Activated T-helper 1 cell treated with Interleukin-2 at 50 U/mL for 16 hours (primary cell): ENCODE measurements at places on chromosomes 5 and 9.
A peak's percentile ranks its signal among the peaks of the same experiment; 100 is the strongest.

- no peak for DNase-seq
Observed at GRCh38 chr5:68456756-68457217, 241.2 kb downstream of the PIK3R1 start.

DNA sequence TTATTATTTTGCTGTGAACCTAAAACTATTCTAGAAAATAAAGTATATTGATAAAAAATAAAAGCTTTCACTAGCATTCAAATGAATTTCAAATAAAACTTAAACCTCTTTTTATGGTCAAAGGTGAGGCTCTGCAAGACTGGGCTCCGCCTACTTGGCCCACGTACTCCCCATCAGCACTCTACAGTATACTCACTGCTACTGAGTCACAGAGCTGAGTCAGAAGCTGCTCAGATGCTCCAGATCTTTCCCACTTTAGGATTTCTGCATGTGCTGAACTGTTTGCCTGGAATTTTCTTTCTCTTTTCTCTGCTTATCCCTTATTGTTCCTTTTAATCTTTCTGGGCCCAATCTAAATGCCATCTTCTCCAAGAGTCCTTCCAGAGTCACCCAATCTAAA, 331.9 kb upstream of the CCNG1 start:
- no peak for DNase-seq

GRCh38 chr9:35940458-35941407, 17.2 kb downstream of the OR2S2 start:
- peak; percentile 20 for DNase-seq

DNA sequence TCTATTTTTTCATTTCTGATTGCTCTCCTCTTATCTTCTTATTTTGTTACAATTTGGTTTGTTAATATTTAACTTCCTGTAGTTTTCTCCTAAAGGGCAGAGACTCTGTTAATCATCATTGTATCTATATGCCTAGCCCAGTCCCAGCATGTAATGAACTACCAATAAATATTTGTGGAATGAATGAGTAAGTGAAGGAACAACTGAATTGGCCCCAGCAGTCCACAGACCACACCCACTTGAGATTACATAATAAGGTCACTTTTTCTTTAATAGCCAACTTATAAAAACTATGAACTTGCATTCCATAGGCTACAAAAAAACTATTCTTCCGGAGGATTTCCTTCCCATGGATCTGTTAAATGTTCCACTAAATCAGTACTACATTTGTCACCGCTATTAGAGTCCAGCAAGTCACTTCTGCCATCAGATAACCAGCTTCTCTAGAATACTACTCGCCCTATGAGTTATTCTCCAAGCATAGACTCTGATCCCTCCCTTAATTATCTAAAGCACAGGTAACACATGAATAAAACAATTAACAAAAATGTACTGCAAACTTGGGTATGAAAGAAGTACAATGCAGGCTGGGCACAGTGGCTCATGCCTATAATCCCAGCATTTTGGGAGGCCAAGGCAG, 27.5 kb upstream of the TNPO1 start:
- no peak for DNase-seq
